GM13977 (cell line): ENCODE measurements at places on chromosomes 7 and 10.

- DNase-seq = no peak
Measured at GRCh38 chr10:100483876-100484666, 21.3 kb downstream of the WNT8B start.

DNA sequence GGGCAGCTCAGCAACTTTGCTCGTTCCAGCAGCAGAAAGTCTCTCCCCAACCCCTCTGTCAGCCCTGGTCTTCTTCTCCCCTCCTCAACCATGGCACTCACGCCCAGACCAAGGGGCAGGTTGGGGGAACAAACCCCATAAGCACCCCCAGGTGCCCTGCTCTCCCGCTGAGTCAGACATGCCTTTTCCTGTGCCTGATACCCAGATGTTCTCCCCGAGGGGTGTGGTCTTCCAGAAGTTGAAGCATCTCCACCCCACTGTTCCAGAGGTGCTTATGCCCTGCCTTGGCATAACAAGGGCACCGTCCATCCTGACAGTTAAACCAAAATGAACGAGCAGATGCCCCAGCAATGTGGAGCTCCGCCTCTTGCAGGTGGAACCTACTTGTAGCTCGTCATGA is 67.1 kb downstream of the C10orf143 start:
- no peak for DNase-seq

DNA sequence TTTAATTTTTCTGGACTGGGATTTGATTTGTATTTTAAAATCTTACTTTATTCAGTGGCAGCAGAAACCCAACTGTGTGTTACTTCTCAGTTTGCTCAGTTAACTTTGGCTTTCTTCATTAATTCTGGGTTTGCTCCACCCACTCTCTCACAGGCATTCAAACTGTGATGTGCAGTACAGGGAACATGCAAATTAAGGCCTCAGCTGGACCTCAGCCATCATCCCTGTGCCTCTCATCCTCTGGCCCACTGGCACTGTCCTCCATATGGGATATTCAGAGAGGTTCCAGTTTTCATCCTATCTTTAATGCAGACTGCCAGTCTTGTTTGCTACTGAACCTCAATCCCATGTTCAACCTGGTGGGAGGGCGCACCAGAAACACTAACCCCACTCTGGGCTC is 743.4 kb upstream of the IGFBP3 start:
- no peak for DNase-seq

- no peak for DNase-seq
Measured at GRCh38 chr10:49686651-49687050, 7.2 kb downstream of the C10orf53 start.

DNA sequence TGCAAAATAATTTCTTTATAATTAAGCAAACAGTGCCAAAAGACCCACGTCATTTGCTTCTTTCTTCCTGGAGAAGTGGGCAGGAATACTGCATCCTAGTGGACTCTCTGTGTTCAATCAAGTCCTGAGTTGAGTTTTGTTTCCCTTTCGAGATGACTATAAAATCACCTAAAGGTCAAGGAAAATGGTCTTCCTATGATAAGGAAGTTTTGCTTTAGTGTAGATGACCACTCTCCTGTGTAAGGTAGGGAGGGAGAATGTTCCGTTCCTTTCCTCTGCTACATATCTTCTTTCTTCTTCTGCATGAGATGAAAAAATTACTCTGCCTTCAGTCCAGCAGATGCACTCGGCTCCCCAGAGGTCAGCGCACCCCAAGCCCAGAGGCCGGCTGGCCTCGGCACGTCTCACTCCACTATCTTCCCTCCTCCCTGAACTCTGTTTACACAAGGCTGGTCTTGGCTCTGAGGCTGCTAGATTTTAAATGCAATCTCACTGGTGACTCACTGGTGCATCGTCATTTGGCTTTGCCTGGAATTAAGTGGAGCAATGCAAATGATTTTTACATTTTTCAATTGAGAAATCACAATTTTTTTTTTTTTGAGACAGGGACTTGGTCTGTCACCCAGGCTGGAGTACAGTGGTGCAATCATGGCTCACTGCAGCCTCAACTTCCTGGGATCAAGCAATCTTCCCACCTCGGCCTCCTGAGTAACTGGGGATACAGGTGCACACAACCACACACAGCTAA is 18.6 kb upstream of the VDAC2 start:
- no peak for DNase-seq
